ENCODE measurements at places on chromosomes 2 and 18.

DNA sequence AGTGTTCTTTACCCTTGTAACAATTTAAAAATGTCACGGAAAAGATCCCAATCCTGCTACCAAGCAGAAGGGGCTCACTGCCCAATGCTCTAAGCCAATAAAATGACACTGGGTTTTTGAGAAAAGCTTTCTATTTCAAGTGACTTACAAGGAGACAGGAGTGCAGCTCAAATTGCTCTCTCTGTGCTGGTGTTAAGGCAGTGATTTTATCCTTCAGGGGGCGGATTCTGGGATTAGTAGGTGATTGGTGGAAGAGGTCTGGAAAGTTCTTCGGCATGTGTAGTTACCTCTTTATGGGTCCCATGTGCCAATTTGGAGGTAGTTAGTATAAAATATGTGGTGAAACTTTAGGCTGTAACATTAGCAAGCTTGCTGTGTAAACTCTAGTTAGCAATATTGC lies 27.4 kb upstream of the MCM6 start:
- DNase-seq: no peak

DNA sequence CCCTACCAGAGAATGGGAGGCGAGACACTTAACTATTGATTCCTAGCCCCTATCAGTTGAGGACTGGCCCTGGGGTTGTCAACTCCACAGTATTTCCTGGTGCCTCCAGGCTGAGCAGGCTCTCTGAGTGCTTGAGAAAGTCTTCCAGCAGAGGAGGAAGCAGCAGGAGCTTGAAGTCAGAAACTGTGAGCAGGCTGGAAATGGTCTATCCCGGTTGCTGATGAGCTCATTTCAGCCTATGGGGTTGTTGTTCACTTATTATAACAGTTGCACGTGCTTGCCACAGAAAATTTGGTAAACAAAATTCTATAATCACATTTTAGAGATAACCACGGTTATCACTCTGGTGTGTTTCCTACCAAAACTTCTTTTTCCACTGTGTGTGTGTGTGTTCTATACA lies 254.7 kb upstream of the THUMPD2 start:
- DNase-seq: no peak

- DNase-seq: no peak
These were observed 1889.3 kb upstream of the CELF4 start for GRCh38 chr18:39454866-39455265.

DNA sequence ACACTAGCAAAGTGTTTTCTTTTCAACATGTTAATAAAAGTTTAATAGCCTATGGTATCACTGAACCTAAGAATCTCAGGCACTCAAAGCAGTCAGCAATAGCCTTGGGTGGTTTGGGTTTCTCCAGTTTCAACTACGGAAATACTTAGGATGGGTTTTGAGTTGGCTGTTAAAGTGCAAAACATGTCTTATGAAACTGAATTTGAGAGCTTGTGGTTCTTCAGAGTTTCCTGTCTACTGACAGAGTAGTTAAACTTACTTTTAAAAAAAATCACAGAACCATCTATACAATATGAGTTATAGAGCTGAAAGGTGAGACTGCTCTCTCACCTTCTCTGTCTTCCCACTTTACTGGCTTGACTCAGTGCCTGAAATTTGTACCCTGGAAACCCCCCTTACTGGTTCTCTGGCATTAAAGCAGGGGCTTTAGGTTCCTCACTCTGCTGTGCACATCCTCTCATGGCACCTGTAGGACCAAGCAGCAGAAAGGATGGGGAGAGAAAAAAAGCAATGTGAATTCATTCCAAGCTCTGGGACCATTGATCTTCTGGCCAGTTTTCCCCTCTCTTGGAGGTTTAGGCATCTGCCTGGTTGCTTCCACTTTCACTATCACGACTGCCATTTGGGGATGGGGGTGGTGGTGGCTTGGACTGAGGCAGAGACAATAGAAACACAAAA lies 18.1 kb downstream of the CCDC141 start:
- no peak for DNase-seq

DNA sequence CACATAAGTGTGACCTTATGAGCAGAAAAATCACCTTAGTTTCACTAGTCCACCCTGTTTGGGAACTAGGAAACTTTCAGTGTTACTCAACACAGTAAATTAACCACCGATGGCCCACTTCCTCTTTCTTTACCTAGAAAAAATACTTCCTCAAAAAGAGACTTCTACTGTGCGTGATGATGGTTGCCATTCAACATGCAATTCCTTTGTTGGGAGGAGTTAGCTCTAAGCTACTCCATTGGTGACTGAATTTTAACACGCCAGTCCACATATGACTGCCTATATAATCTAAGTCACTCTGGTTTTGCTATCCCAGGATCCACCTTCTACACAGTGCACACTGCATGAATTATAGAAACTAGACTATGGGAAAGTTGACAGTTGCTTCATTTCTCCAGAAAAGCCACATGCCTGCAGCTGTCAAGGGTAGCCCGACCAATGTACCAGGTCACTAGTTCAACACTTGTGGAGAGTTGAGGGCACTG lies 47.8 kb upstream of the REG3G start:
- no peak for DNase-seq

DNA sequence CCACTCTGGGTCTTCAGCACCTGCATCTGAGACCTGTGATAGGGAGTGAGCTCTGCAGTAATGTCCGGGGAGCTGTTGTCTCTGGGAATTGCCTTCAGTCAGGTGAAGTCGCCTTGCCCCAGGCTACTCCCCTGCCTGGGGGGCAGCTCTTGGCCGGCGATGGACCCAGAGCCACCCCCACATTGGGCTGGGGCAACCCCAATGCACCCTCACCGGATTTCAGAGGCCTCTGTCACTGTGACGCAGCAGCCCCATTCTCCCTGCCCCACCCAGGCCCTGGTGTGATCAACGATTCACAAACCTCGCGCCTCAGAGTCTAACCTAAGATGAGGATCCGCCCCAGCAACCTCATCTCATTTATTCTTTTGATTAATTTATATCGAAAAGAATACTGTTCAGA lies 303.6 kb downstream of the NDUFA10 start:
- DNase-seq: no peak

GRCh38 chr18:42165922-42166513 lies 211.0 kb downstream of the PIK3C3 start:
- DNase-seq: peak; percentile 27

- no peak for DNase-seq
These were observed 50.4 kb upstream of the ASPRV1 start for GRCh38 chr2:70011786-70012185.

- DNase-seq: no peak
These were observed 7.9 kb upstream of the COLEC11 start for GRCh38 chr2:3587021-3587420.

DNA sequence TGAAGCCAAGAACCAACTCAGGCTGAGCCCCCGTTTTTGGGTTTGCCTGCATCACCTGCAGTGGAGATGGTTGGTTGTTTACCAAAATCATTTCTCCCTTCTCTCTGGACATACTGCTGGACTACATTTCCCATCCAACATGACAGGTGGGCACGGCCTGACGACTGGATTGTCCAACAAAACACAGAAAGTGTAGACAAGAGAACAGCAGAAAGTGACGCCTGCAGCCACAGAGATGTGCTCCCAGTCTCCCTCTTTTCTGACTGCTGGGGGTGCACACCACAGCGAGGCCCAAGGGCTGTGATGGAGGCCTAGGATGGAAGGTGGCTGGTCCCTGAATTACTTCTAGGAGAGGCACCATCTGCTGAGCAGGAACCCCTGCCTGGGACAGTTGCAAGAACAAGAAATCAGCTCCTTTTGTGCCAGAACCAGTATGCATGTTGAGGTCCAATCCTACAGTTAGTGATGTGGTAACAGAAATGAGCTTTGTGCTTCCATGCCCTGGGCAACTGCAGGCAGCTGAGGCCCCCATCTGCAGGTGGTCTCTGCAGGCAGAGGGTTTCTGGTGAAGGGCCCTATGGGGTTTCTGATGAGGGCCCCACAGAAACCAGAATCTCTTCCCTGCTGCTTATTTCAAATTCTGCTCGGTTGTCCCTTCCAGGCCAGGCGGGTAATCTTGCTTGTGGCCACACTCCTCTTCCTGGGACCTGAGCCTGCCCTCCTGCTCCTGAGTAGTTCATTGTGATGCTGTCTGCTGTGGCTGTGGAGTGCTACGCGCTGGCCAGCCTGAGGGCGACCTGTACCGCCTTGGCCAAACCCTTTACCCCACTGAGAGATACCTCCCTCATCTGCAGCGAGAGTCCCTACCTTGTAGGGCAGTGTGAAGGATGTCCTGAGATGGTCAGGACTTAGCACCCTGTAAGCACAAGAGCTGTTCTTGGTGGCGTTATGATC lies 168.3 kb downstream of the ASB1 start:
- no peak for DNase-seq

GRCh38 chr18:8501044-8501443 lies 108.2 kb upstream of the RAB12 start:
- no peak for DNase-seq

DNA sequence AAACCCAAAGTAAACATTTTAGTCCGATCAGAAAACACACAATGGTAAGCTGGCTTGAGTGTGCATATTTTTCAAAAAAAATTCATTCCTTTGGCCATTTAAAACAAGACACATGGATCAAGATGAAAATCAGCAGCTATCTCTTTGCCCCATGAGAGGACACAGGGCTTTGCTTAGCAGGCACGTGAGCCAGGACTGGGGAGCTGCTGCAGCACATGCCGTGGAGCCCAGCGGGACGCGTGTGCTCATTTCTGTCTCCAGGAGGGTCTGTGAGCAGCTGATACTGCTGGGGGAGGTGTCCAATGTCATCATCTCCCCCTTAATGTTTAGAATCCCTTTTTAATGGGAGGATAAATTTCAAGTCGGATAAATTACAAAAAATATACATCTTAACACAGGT lies 49.8 kb upstream of the CNGA3 start:
- DNase-seq: no peak

DNA sequence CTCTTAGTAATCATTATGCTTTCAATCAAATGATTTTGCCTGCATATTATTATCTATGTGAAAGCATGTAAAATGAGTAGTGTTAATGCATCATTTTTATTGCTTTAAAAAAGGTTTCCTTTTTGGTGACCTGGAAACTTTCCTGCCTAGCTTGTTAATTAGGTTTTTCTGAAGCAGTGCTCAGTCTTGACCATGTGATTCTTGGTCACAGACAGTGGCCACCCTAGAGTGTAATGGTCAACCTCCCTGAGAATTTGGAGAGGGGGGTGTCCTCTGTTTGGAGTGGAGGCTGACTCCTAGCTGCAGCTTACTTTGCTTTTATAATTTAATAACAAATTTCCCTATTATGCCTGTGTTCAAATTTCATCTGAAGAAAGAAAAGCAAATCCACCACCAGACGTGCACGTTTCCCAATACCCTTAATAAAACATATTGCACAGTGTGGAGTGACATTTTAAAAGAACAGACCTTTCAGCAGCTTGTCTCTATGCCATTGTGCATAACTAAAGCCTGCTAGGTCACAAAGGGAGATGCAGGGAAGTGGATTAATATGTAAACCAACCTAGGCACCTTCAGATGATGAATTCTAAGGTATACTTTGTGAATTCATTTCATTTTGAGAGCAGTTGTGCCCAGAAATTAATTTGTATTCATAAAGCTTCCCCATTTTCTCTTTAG lies 130.6 kb downstream of the RPRM start:
- DNase-seq: no peak

- no peak for DNase-seq
These were observed 76.0 kb upstream of the SALL3 start for GRCh38 chr18:78903436-78904178.

GRCh38 chr2:72676341-72677025 lies 149.3 kb downstream of the EXOC6B start:
- DNase-seq: no peak

DNA sequence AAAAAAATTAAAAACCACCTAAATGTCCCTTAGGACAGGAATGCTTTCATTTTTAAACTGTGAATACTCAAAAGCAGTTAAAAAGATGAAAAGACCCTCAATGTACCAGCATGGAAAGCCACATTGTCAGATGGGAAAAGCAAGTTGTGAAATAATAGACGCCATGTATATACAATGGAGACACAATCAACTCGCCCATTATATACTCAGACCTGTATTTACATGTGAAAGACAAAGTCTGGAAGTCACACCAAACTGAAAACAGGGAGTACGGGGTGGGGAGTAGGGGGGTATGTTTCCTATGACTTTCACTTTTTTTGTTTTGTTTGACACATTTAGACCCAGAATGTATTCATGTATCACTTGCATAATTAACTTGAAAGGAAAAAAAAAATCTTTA lies 75.6 kb downstream of the CELF4 start:
- DNase-seq: no peak

DNA sequence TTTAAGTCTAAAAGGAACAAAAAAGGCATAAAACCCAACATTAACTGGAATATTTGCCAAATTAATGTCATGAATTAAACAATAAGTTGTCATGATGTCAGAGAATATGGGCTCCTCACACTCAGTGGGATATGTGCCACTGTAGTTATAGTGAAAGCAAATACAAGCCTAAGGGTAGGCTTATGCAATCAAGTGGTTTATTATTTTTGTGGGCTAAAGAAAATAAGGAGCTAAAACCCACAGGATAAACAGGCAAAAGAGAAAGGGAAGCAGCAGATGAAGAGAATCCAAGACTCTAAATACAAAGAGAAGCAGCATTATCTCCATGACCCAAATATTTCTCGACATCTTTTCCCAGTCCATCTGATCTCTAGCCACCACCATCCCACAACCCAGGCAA lies 17.5 kb downstream of the YWHAQ start:
- DNase-seq: no peak

- no peak for DNase-seq
These were observed 101.1 kb downstream of the TRIB2 start for GRCh38 chr2:12817870-12818269.

- no peak for DNase-seq
These were observed 29.5 kb downstream of the SCN2A start for GRCh38 chr2:165268754-165269153.

GRCh38 chr2:161131074-161131680 lies 29.1 kb upstream of the TANK start:
- no peak for DNase-seq

DNA sequence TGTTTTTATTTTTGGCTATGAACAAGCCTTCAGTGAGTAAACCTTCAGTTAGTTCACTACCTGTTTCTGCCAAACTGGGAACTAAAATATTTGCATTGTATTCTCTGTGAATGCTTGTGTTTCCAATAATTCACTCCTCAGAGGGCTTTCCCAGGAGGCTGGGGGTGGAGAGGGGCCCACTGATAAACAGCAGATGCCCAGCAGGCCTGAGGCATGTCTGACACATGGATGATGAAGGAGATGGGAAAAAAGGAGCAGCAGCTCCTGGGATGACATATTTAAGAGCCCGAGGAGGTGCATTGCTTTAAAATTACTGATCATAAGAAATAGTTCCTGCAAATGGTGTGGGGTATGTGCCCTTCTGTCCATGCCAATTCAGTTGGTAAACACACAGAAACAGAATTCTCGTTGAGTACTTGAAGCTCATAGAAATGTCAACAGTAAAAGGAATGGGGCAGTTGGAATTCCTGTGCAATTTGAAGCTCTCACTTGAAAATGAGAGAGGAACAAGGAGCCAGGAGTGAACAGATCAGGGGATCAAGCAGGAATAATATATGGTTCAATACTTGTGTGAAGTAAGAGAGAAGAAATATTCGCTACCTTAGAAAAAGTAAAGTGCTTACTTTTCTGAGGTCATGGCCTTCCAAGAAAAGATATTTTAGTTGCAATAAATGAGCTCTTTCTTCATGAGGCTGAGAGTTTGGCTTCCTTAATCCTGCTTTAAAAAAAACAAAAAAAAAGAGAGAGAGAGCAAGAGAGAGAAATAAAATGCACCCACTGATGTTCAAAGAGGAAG lies 22.0 kb upstream of the HNMT start:
- no peak for DNase-seq

GRCh38 chr2:127100251-127101047 lies 6.5 kb downstream of the BIN1 start:
- DNase-seq: no peak

Measured in D721Med (cell line).